ENCODE measurements at places on chromosomes 1 and 21.
A peak's percentile ranks its signal among the peaks of the same experiment; 100 is the strongest.

DNA sequence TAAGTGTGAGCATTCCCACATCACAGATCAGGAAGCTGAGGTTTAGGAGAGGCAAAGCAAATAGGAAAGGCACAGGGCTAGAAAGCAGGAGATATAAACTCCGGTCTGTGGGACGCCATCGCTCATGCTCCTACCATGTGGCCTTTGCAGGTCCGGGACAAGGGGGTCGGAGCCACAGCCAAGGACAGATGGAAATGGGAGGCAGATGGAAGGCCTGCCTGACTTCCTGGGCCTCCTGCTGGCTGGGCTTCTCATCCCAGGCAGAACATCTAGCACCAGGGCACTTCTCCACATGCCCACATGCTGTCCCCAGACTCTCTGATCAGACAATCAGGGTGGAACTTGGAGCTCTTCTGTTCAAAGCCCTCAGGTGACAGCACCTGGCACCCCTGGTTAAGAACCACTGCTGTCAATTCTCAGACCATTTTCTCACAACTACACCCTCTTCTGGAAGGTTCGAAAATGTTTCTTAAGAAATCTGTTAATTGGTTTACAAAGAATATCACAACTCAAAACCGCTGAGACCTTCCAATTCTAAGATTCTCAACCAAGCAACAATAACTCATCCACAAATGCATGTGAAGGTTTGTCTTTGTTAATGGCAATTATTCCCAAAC is 173.3 kb upstream of the EDN2 start:
- no peak for DNase-seq

GRCh38 chr1:41810446-41810845 is 108.3 kb downstream of the HIVEP3 start:
- no peak for DNase-seq

DNA sequence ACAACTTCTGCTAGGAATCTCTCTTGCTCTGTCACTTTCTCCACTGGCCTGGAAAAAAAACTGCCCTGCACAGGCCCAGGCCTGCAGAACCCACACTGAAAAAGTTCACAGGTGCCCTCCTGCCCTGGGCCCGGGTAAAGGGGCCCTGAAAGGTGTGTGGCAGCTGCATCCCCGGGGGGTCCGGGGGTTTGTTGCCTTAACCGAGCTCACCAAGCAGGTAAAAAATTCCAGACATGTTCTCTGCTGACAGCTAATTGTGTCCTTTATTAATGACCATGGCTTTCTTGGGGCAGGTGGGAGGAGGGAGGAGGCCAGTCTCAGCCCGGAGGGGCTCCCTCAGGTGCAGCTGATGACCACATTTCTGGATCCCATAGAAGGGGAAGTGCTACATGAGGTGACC is 122.9 kb downstream of the LACTBL1 start:
- no peak for DNase-seq

DNA sequence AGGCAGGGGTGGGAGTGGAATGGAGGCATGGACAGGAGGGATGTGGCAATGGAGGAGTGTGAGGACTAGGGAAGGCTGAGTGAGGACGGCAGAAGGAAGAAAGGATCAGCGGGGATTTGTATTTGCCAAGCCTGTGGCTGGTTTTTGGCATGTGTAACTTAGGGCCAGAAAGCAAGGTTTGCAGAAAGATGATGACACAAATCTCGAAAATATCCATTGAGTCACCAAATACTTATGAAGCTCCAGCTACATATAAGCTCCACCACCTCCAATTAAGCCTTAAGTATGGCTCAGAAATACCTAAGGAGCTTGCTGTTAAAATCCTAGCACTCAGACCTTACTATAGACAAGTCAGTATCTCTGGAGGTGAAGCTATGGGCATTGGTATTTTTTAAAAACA is 90.1 kb downstream of the OMA1 start:
- no peak for DNase-seq

DNA sequence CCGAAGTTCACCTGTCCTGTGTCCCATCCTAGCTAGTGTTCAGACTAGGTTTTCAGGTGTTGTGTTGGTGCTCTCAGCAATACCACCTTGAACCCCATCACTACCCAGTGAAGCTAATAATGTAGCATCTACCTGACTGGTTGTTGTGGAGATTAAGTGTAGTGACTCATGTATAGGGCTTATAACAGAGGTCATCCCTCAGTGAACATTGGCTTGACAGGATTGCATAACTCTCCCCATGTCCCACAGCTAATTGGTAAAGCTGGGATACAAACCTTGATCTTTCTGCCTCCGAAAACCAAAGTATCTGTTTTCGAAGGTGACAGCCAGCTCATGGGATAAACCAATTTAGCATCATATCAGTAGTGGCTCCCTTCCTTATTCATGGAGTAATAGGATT is 44.5 kb upstream of the TNR start:
- DNase-seq: no peak

DNA sequence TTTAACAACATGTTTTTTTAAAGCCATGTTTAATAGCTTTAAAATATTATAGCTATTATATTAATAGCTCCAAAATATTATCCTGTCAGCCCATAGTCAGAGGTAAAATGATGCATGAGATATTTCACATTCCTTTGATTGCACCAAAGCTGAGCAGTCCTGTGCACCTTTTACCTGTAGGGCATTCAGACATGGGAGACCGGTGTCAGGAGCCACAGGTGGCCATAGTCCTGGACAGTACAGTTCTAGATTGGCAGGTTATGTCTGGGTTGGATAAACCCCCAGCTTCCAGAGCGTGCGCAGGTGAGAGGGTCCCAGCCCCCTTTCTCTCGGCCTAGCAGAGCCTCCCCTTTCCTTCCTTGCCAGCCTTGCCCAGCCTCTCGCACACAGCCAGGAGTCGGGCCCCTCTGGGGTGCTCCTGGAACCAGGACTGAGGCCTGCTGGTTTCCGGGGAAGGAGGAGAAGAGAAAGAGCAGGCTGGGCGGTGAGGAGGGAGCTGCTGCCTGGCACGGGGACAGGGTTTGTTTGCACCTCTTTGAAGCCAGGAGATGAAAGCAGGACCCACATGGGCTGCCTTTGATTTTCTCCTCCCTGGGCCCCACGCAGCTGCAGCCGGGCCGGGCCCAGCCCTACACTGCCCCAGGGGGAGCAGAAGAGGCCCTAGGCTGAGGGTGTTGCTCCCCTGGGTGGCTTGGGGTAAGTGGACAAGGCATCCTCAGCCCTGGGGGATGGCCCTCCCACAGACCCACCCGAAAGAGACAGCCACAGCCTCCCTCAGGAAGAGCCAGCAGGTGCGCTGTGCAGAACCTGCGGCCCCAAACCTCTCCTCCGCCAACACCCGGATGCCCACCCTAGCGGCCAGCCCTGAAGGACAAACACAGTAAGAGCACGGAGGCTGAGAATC is 75.2 kb upstream of the TARDBP start:
- no peak for DNase-seq

- no peak for DNase-seq
These were observed 20.7 kb downstream of the NADK start for GRCh38 chr1:1757422-1758058.

- DNase-seq: no peak
These were observed 622.3 kb upstream of the PLXNA2 start for GRCh38 chr1:208866386-208866955.

GRCh38 chr1:30271401-30272276 is 451.7 kb downstream of the MATN1 start:
- no peak for DNase-seq

- no peak for DNase-seq
These were observed 3.4 kb downstream of the LACTBL1 start for GRCh38 chr1:22969304-22969709.

DNA sequence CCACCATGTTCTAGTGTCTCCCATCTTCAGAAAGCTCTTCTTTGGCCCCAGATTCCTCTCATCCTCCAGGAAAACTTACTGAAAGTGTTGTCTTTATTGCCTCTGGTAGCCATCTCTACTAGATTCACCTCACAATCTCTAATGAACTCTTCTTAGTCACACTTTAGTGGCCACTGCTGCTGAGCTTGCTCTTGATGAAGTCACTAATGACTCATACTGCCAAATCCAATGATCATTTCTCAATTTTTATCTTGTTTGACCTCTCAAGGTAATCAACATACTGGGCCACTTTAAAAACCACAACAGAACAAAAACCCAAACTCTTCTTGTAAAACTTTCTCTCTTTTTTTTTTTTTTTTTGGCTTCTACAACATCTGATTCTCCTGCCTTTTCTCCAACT is 196.4 kb downstream of the LHX8 start:
- DNase-seq: no peak

- peak; percentile 61 for DNase-seq
These were observed 43.4 kb downstream of the VANGL1 start for GRCh38 chr1:115685029-115685705.

GRCh38 chr1:43466403-43466802 is 12.7 kb upstream of the HYI start:
- no peak for DNase-seq

- DNase-seq: no peak
These were observed 128.4 kb upstream of the CAMK1G start for GRCh38 chr1:209455145-209455544.

DNA sequence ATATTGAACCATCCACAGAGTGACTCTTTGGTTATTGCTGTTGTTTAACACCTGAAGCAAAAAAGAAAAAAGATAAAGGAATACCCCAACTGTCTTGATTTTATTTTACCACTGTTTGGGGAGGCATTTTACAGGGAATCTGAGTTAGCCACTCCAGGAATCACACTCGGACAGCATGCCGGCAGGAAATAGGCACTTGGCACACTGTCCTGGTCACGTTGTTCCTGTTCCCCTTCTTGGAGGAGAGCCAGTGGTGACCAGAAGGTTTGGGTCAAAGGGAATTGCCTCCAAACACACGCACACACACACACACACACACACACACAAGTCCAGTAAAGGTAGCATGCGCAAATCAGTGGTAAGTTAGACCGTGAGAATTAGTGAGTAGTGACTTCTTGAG is 13.8 kb downstream of the RGS4 start:
- DNase-seq: no peak

DNA sequence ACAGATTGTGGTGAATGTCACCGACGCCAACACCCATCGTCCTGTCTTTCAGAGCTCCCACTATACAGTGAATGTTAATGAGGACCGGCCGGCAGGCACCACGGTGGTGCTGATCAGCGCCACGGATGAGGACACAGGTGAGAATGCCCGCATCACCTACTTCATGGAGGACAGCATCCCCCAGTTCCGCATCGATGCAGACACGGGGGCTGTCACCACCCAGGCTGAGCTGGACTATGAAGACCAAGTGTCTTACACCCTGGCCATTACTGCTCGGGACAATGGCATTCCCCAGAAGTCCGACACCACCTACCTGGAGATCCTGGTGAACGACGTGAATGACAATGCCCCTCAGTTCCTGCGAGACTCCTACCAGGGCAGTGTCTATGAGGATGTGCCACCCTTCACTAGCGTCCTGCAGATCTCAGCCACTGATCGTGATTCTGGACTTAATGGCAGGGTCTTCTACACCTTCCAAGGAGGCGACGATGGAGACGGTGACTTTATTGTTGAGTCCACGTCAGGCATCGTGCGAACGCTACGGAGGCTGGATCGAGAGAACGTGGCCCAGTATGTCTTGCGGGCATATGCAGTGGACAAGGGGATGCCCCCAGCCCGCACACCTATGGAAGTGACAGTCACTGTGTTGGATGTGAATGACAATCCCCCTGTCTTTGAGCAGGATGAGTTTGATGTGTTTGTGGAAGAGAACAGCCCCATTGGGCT is 3.0 kb downstream of the CELSR2 start:
- no peak for DNase-seq

- DNase-seq: no peak
These were observed 173.4 kb upstream of the RUNX1 start for GRCh38 chr21:35222541-35222941.

DNA sequence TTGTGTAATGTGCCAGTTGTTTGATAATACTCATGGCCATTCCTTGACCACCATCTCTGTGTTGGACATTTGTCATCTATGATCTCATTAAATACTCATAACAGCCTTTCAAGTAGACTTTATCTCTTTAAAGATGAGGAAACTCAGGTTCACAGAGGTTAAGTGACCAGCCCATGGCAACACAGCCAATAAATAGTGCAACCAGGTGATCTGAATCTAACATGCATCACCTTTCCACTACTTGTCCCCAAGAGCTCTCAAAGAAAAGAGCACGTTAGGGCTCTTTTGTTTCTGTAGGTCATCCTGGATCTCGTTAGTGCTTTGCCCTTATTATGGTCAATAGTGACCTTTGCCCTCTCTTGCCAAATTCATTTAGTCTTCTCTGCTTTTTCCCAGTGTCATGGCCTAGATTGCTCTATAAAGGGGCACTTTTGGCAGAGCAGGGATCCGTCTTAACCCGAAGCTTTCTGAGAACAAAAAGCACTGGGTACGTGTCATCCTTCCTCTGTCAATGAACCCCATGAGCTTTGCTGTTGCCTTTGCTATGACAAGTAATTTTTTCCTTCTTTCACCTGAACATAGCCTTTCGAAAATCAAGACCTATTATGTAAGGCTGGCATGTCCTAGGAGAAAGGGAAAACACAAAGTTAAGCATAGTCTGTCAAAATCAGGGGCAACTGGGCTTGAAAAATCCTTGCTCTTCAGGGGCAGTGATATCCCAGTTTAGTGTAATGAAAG is 88.0 kb upstream of the PLXNA2 start:
- no peak for DNase-seq

- no peak for DNase-seq
These were observed 22.0 kb downstream of the KCNK1 start for GRCh38 chr1:233635765-233636502.

- DNase-seq: no peak
These were observed 27.1 kb downstream of the SLC30A1 start for GRCh38 chr1:211551638-211552460.

DNA sequence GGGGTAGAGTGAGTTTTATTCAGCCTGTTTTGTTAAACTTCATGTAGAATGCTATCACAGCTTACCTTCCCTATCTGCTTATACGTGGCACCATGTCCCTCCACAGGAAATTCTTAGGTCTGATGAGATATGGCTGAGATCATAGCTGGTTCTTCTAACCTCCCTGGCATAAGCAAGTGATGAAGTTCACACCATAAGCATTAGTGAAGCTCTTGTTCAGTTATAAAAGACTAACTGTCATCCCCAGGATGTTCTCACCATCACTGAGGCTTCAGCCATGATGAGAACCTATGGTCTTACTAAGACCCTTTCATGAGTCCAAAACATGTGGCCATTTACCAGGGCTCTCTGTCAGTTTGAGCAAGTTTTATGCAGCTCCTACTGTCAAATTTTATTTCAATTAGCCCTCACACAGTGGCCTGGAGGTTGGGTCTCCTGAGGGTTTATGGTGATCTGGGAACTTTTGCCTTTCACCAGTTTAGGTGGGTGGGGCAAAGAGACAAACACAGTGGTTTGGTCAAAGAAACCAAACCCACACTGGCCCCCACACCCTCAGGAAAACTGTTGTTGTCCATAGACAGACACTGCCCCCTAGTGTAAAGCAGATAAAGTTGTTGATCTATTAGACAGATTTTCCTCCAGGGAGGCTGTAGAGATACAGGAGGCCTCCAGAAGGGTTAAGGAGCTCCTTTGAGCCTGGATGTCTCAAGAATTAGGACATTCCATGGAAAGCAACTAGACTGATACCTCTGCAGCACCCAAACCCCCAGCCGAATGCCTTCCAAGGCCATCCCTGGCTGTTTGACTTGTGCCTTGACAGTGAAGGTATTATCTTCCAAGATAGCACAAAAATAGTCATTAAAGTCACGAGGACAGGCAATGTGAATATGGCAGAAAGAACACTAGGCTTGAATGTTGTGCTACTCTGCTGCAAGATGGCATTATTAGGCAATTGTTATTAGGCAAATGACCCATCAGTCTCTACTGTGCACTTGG is 5.0 kb downstream of the SLC22A15 start:
- DNase-seq: peak; percentile 37

All from NCI-H1930 (cell line).